ENCODE measurements at places on chromosomes 7 and 10.

DNA sequence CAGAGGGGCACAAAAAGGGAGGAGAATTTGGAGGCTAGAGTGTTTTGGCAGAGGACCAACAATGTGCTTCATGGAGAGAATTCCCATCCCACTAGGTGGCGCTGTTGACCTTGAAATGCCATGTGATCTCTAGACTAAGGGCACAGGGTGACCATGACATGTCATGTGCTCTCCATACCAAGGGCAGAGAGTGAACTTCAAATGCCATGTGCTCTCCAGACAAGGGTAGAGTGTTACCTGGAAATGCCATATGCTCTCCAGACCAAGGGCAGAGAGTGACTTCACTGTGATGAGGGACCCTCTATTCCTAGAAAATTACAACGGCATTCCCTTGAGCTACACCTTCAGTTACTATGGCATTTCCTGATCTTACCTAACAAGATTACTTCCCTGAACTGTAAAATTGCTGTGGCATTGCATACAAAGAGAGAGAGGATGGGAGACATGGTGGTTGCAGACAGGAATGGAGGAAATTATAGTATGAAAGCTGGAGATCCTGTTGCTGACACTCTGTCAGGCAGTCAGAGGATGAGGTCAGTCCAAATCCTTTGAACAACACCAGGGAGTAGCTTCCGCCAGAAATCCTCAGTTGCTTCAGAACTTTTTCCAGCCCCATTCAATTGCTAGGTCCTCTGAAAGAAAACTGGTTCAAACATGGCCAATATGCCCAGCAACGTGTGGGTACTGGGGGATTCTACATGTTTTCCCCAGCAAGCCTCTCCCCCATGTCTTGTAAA, 60.9 kb upstream of the ACSM6 start:
- peak; percentile 16 for DNase-seq

GRCh38 chr7:99090771-99091542, 53.0 kb downstream of the SMURF1 start:
- no peak for DNase-seq

DNA sequence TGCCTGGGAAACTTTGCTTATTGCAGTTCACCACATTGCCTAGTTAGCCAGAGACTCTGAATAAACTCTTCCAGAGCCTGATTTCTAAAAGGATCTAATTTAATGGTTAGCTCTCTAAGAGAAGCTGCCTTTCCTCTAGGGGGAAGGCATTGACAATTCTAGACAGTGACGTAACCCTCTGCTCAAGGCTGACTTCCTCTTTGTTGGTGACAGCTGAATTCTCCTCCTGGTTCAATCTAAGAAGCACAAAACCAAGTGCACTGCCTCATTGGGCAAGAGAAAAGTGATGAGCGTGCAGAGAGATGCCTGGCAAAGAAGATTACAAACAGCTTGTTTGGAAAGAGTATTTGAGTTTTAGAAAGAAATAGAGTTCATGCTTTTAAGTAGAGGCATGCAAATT, 102.7 kb downstream of the MACC1 start:
- no peak for DNase-seq

GRCh38 chr7:24555184-24555583, 18.1 kb upstream of the PALS2 start:
- DNase-seq = no peak

DNA sequence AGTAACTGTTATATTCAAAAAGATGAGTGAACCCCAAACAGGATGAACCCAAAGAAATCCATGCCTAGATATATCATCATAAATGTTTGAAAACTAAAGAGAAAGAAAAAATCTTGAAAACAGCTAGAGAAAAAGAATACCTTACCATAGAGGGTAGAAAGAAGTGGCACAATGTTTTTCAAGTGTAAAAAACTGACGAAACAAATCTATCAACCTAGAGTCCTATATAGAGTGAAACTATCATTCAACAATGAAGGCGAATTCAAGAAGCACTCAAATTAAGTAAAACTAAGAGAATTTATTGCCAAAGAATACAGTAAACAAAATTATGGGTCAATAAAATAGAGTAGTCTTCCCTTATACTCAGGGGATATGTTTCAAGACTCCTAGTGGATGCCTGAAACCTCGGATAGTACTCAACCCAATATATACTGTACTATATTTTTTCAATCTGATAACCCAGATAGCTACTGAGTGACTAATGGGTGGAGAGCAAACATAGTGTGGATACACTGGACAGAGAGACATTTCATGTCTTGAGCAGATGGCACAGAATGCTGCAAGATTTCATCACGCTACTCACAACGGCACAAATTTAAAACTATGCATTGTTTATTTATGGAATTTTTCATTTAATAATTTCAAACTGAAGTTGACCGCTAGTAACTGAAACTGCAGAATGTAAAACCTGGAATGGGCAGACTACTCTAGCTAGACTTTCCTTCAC, 52.6 kb upstream of the TMEM106B start:
- DNase-seq = no peak

DNA sequence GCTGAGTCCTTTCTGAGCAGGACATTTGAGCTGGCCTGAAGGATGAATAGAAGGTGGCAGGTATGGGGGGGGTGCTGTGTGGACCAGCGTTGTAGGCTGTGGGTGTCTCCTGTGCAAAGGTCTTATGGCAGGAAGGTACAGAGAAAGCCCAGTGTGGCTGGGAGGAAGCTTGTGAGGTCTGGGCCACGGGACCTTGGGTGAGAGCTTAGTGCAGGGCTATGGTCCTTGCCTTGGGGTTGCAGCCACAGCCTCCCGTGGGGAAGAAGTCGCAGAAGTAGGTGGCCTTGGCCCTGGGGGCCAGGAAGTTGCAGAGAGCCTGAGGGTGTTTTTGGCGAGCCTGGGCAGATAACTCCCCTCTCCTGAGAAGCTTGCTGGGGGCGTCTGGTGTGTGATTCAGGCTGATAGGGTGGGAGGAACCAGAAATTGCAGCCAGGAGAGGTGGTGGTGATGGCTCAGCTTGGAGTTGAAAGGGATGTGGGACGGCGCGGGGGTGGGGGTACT, 172.0 kb upstream of the TNRC18 start:
- DNase-seq = no peak

DNA sequence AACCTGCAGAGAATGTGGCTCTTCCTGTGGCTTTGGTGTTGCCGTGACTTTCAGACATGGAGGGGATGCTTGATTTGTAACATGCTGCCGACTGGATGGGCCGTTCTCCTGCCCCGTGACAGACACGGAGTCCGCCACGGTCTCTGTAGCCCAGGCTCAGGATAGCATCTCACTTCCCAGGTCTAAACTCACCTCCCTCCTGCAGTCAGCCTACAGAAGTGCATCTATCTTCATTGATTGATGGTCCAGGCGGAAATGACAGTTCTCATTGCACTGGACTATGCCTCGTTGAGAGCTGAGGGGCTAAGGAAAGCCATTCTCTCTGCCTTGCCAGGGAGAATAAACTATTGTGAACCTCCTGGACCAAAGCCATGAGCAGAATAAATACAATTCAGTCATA, 77.5 kb downstream of the CHN2 start:
- no peak for DNase-seq

DNA sequence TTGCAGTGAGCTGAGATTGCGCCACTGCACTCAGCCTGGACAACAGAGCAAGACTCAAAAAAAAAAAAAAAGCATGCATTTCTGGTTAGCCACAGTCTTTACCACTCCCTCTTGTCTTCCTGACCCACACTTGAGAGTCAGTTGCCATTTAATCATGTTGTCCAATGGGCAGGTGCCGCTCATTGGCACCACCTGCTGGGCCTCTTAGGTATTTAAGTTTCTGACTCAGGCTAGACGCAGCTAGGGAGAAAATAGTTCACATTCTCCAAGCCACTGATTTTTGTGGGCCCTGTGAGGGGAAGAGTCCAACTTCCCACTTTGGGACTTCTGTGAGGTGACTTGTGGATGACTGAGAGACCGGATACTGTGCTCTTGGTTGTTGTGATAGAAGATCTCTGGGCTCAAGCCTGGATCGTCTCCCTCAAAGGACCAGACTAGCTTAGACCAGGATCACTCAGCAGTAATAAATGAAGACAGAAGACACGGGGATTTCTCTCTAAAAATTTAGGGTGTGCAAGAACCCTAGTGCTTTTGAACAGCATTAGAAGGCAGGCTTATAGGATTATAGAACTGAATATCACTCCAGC, 26.8 kb upstream of the SORCS3 start:
- DNase-seq = no peak

GRCh38 chr7:1193593-1194424, 33.8 kb upstream of the ZFAND2A start:
- no peak for DNase-seq

- DNase-seq = no peak
These were observed 225.0 kb upstream of the CELF2 start for GRCh38 chr10:10792681-10793080.

GRCh38 chr7:138563808-138564207, 103.7 kb downstream of the TRIM24 start:
- DNase-seq = no peak

DNA sequence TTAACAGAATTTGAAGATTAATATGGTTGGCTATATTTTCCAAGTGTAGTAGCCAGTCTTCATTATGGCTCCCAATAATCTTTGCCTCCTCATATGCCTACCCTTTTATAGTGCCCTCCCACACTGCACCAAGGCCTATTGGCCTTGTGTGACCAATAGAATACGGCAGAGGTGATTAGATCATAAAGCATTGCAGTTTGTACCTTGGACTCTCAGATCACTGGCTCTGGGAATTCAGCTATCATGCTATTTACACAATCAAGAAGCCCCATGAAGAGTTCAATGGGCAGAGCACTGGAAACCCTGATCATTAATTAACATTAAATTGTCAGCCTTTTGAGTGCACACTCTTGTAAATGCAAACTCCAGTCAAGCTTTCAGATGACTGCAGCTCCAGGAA, 154.5 kb upstream of the MAGI2 start:
- no peak for DNase-seq

- DNase-seq = no peak
These were observed 105.8 kb downstream of the ARHGAP22 start for GRCh38 chr10:48498940-48499510.

GRCh38 chr10:93938140-93938539, 44.4 kb downstream of the SLC35G1 start:
- DNase-seq = no peak

Data from NCI-H187 (cell line).